Left ventricle myocardium inferior (tissue), 1 donor: ENCODE measurements at places on chromosomes 7 and 10.
A peak's percentile ranks its signal among the peaks of the same experiment; 100 is the strongest.

GRCh38 chr10:23362069-23362830 is 17.7 kb upstream of the C10orf67 start:
- H3K4me3 ChIP-seq: no peak overlapping the region
- H3K27ac ChIP-seq: no peak overlapping the region
- H3K4me1 ChIP-seq: no peaks in the 10 kb centered on the region
- no peaks in the 10 kb centered on the region for H3K36me3 ChIP-seq
- no peak for DNase-seq

GRCh38 chr10:48958598-48959190 is 19.1 kb upstream of the LRRC18 start:
- no peak overlapping the region for H3K27ac ChIP-seq
- no peaks in the 10 kb centered on the region for H3K36me3 ChIP-seq
- no peak for DNase-seq
- no peak overlapping the region for H3K4me3 ChIP-seq

GRCh38 chr7:48096273-48096672 is 7.2 kb downstream of the UPP1 start:
- H3K4me1 ChIP-seq: peaks cover 27% of the 10 kb centered on the region
- DNase-seq: no peak
- peaks cover 77% of the 10 kb centered on the region for H3K36me3 ChIP-seq
- H3K4me3 ChIP-seq: no peak overlapping the region
- H3K27ac ChIP-seq: no peak overlapping the region
- H3K27me3 ChIP-seq: no peaks in the 10 kb centered on the region

GRCh38 chr7:83547526-83547925 is 101.4 kb downstream of the SEMA3E start:
- H3K4me1 ChIP-seq: no peaks in the 10 kb centered on the region
- H3K4me3 ChIP-seq: no peak overlapping the region
- H3K36me3 ChIP-seq: no peaks in the 10 kb centered on the region
- DNase-seq: no peak
- no peaks in the 10 kb centered on the region for H3K27me3 ChIP-seq
- no peak overlapping the region for H3K27ac ChIP-seq

GRCh38 chr7:118452128-118452527 is 227.6 kb downstream of the ANKRD7 start:
- DNase-seq: no peak
- no peak overlapping the region for H3K27ac ChIP-seq
- no peaks in the 10 kb centered on the region for H3K4me1 ChIP-seq
- no peaks in the 10 kb centered on the region for H3K36me3 ChIP-seq

DNA sequence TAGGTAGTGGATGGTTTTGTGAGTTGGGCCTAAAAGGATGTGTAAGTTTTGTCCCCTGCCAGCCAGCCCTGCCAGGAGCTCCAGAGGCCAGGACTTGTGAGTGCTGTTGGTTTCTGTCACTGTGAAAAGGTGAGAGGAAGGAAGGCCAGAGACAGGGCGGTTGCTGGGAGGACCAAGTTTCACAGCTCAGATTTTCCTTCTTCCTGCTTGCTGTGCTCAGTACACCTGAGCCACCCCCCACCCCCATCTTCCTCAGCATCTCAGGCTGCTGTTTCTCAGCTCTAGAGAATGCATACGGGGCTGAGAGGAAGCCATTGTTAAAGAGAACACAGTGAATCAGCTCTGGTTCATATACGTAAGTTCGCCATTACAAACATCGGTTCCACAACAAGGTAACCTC is 139.9 kb downstream of the BUB3 start:
- no peaks in the 10 kb centered on the region for H3K36me3 ChIP-seq
- no peak overlapping the region for H3K27ac ChIP-seq
- H3K4me3 ChIP-seq: no peak overlapping the region

GRCh38 chr7:37352974-37353948 is 95.4 kb downstream of the ELMO1 start:
- peak overlapping the region; percentile 36 for H3K4me3 ChIP-seq
- H3K36me3 ChIP-seq: no peaks in the 10 kb centered on the region
- peaks cover 85% of the 10 kb centered on the region for H3K4me1 ChIP-seq
- no peaks in the 10 kb centered on the region for H3K27me3 ChIP-seq
- DNase-seq: no peak

- H3K27ac ChIP-seq: peak overlapping the region; percentile 69
- H3K27me3 ChIP-seq: no peaks in the 10 kb centered on the region
- DNase-seq: no peak
- H3K4me1 ChIP-seq: peaks cover 22% of the 10 kb centered on the region
- no peaks in the 10 kb centered on the region for H3K36me3 ChIP-seq
Measured at GRCh38 chr7:121446526-121446925, 50.4 kb upstream of the FAM3C start.

DNA sequence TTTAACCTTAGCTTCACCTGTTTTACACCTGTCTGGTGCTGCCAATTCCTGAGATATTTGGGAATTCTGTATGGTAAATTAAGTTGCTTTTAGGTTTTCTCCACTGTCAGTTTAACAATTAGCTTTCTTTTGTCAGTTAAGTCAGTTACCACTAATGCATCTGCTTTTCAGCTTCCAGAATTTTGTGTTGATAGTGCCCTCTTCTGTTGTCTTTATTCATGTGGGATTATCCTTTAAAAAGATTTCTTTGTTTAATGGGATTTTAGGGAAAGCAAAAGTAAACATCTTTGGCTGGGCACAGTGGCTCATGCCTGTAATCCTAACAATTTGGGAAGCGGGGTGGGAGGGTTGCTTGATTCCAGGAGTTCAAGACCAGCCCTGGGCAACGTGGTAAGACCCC is 8.1 kb downstream of the TFAM start:
- no peaks in the 10 kb centered on the region for H3K27me3 ChIP-seq
- H3K4me1 ChIP-seq: no peaks in the 10 kb centered on the region
- no peak overlapping the region for H3K27ac ChIP-seq
- no peak overlapping the region for H3K4me3 ChIP-seq
- no peak for DNase-seq

DNA sequence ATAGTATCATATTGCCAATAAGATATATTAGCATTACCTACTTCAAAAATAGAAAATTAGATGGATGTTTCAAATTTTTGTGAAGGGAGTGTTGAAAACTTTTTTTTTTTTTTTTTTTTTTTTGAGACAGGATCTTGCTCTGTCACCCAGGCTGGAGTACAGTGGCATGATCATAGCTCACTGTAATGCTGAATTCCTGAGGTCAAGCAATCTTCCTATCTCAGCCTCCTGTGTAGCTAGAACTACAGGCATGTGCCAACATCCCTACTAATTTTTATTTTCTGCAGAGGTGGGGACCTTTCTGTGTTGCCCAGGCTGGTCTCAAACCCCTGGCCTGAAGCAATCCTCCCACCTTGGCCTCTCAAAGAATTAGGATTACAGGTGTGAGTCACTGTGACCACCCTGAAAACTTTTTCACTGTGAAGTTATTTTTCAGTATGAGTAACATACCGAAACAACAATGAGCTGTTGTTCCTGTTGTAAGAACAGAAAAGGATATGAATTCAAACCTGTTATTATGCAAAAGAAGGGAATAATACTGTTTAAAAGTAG is 266.9 kb downstream of the NEBL start:
- peaks cover 22% of the 10 kb centered on the region for H3K4me1 ChIP-seq
- DNase-seq: no peak
- no peak overlapping the region for H3K4me3 ChIP-seq
- no peaks in the 10 kb centered on the region for H3K27me3 ChIP-seq
- no peaks in the 10 kb centered on the region for H3K36me3 ChIP-seq

DNA sequence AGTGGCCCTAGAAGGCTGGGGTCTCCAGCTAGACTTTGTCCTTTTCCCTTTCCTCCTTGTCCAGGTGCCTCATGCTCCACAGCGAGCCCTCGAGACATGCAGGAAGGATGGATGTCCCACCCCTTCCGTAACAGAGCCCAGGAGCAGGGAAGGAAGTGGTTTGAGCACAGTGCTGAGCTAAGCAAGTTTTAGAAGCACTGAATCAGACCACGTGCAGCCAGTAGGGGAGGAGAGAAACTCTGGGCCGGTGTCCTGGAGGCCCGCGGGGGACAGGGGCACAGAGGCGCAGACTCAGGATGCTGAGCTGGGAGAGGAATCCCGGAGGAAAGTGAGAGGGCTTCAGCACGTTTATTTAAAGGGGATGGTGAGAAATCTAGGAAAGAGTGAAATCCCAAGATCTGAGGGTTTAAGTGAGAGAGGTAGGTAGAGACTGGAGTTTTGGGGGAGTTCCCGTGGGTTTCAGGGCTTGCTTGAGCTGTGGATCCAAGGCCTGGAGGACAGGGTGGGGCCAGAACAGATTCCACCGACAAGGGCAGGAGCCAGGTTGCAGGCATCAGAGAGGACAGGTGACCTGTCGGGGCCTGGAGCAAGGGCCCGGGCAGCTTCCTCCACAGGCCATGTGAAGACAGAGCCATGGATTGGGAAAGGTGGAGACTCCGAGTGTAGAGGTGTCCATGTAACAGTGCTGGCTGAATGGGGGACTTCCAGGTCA is 4.4 kb upstream of the IRF5 start:
- H3K36me3 ChIP-seq: no peaks in the 10 kb centered on the region
- H3K4me3 ChIP-seq: no peak overlapping the region
- DNase-seq: no peak
- H3K4me1 ChIP-seq: peaks cover 10% of the 10 kb centered on the region
- H3K27me3 ChIP-seq: peaks cover 94% of the 10 kb centered on the region
- H3K27ac ChIP-seq: peak overlapping the region; percentile 14

- no peaks in the 10 kb centered on the region for H3K27me3 ChIP-seq
- H3K27ac ChIP-seq: no peak overlapping the region
- no peak for DNase-seq
- H3K36me3 ChIP-seq: peaks cover 34% of the 10 kb centered on the region
- no peaks in the 10 kb centered on the region for H3K4me1 ChIP-seq
- H3K4me3 ChIP-seq: no peak overlapping the region
Measured at GRCh38 chr10:86481761-86482160, 39.8 kb downstream of the WAPL start.

- H3K4me1 ChIP-seq: peaks cover 42% of the 10 kb centered on the region
- DNase-seq: no peak
- H3K27ac ChIP-seq: peak overlapping the region; percentile 36
- H3K27me3 ChIP-seq: peaks cover 100% of the 10 kb centered on the region
- peak overlapping the region; percentile 29 for H3K4me3 ChIP-seq
Measured at GRCh38 chr10:8060010-8060703, 5.7 kb downstream of the GATA3 start.

DNA sequence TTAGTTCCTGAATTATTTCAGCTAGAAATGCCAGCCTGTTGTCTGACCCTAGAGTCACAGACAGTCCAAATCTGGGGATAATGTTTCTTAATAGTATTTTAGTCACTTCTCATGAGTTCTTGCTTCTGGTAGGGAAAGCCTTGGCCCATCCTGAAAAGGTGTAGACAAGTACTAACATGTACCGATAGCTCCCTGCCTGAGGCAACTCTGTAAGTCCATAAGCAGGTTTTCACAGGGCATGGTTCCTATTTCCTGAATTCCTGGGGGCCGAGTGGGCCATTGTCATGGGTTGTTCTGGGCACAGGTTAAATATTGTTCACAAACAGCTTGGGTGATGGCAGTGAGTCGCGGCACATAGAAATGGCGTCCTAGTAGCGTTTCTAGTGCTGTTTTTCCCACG is 3.1 kb upstream of the ZNF117 start:
- no peaks in the 10 kb centered on the region for H3K27me3 ChIP-seq
- no peak overlapping the region for H3K27ac ChIP-seq
- no peak overlapping the region for H3K4me3 ChIP-seq

DNA sequence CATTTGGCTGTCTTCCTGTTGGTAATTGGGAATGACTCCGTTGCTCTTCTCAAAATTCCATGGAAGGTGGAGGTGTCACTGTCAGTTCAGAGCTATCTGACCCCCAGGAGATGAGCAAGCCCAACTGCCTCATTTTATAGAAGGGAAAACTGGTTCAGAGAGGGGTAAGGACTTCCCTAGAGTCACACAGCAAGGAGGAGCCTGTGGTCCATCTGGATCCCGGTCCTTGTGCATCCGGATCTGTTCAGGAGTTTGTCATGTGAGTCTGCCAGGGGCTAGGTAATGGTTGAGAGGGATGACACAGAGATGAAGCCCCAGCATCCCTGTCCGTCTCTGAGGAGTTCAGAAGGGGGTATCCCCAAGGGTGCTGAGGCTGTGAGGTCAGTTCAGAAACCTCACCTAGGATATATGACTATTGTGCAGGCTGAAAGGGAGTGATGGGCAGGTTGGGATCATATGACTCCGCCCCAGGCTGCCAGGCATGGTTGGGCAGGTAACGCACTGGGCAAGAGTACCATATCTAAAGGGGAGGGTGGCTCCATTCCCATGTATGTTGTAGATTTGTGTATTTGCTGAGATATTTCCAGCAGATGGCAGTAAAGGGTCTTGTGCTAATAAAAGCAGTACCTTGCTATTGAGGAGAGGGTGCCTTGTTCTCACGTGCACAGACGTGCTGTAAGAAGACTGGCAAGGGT is 16.0 kb upstream of the SLC29A3 start:
- no peaks in the 10 kb centered on the region for H3K27me3 ChIP-seq
- DNase-seq: no peak
- H3K4me1 ChIP-seq: no peaks in the 10 kb centered on the region
- H3K27ac ChIP-seq: no peak overlapping the region
- H3K36me3 ChIP-seq: peaks cover 29% of the 10 kb centered on the region
- no peak overlapping the region for H3K4me3 ChIP-seq

DNA sequence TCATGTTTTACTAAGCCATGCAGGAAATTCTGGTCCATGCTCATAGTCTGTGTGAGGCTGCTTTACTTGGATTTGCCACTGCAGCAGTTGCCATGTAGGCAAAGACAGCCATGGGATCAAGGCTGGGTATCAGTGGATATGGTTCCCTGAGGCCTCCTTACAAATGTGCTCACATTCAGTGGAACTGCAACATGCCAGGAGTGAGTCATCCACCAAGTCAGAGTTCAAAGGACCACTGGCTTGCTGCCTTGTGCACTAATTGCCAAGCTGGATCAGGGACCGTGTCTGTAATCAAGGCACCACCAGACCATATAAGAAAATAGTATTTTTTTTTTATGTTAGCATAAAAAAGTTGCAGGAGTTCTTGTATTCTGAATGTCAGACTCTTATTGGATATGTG is 101.0 kb downstream of the CDCA7L start:
- H3K27ac ChIP-seq: no peak overlapping the region
- H3K4me1 ChIP-seq: no peaks in the 10 kb centered on the region
- no peak overlapping the region for H3K4me3 ChIP-seq
- no peaks in the 10 kb centered on the region for H3K36me3 ChIP-seq

DNA sequence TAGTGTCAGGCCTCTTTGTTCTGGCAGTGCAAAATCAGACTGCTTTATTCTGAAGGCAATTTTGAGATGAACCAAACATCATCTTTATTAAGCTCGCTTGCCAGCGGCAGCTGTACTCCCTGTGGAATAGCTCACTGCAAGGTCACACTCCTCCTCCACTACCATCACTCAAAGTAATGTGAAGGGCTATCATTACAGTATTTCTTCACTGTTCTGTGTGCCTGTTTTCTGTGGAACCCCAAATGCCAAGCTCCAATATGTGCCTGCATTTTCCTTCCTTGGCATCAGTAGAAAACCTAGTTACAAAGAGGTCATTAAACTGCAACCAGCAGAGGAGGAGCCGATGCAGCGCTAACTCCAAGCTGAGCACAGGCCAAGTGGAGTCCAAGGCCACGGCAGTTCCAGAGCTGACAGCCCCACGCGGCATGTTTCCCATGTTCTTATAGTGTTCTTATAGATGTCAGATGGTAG is 21.4 kb downstream of the BCCIP start:
- no peak overlapping the region for H3K4me3 ChIP-seq
- peaks cover 21% of the 10 kb centered on the region for H3K4me1 ChIP-seq
- H3K36me3 ChIP-seq: peaks cover 66% of the 10 kb centered on the region
- no peak for DNase-seq
